ENCODE measurements at places on chromosomes 16 and 17. TPM values are rescaled to one million over a fixed set of nuclear protein-coding genes. Genes with fewer than 3 reads are reported as not detected.

The KIF2B gene
- not detected for total RNA-seq

The SLC47A1 gene
- total RNA-seq = 0.52 TPM

GRCh38 chr16:3963203-3963602 is 82.7 kb upstream of the CREBBP start:
- no peak for DNase-seq

GRCh38 chr16:84207251-84207650 is 16.3 kb downstream of the ADAD2 start:
- DNase-seq = peak; percentile 27

GRCh38 chr16:73847090-73847489 is 449.5 kb upstream of the PSMD7 start:
- no peak for DNase-seq
